ENCODE measurements at places on chromosomes 12 and 14. TPM values are rescaled to one million over a fixed set of nuclear protein-coding genes. Genes with fewer than 3 reads are reported as not detected.

DNA sequence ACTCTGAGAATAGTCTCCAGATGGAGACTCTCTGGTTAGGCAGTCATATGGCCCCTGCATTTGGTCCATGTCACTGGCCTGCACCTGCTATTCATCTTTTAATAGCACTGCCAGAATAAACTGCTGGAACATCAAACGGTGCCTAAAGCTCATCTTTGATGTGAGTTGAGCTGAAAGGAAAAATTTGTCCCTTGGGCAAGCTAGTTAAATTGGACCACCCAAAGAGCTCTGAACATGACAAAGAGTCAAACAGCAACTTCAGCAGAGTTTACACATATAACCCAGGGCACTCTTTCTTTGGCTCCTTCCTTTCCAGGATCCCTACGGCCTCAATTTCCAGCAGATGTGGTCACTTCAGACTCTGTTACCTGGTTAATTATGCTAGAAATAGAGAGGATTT, 269.9 kb downstream of the RPL10L start:
- no peak overlapping the region for H3K27ac ChIP-seq
- H3K4me1 ChIP-seq = no peaks in the 10 kb centered on the region
- no peak overlapping the region for H3K4me3 ChIP-seq
- H3K27me3 ChIP-seq = no peaks in the 10 kb centered on the region

- no peaks in the 10 kb centered on the region for H3K36me3 ChIP-seq
- H3K4me1 ChIP-seq = peaks cover 48% of the 10 kb centered on the region
- peak overlapping the region; percentile 67 for H3K27ac ChIP-seq
These were observed 9.6 kb downstream of the GSG1 start for GRCh38 chr12:13093848-13094220.

Gene NINJ2
- 5.2 TPM for total RNA-seq

Gene RNASE3
- not detected for total RNA-seq

- H3K4me1 ChIP-seq = no peaks in the 10 kb centered on the region
- no peak overlapping the region for H3K27ac ChIP-seq
- no peak for DNase-seq
- no peak overlapping the region for H3K4me3 ChIP-seq
These were observed 240.4 kb downstream of the ASCL1 start for GRCh38 chr12:103197725-103198388.

Gene FAM181A
- total RNA-seq = not detected

DNA sequence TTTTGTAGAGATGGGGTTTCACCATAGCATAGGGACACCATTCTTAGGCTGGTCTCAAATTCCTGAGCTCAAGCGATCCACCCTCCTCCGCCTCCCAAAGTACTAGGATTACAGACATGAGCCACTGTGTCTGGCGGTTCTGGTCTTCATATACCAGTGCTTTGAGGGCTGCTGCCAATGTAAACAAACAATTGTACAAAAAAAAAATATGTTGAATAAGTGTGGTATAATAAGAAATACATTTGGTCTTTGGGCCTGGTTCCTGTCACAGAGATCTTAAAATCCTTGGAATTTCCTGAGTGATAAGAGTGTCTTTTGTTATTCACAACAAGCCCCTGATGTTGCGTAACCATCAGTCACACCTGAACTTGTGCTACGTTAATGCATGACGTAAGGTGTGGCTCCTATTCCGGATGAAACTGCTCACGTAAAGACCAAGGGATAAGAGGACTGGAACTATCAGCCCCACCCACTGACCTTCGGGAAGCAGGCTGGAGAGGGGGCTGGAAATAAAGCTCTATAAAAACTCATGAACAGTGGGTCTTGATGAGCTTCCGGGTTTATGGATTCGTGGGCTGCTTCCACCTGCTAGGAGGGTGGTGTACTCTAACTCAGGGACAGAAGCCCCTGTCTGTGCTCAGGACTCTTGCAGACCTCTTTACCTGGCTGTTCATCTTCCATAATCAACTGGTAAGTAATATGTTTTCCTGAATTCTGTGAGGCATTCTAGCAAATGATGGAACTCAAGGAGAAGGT, 16.5 kb upstream of the RIMKLB start:
- peak; percentile 50 for DNase-seq
- no peak overlapping the region for H3K4me3 ChIP-seq
- H3K36me3 ChIP-seq = no peaks in the 10 kb centered on the region
- peaks cover 18% of the 10 kb centered on the region for H3K4me1 ChIP-seq
- no peaks in the 10 kb centered on the region for H3K27me3 ChIP-seq

- no peaks in the 10 kb centered on the region for H3K36me3 ChIP-seq
- no peak for DNase-seq
- H3K27me3 ChIP-seq = no peaks in the 10 kb centered on the region
- peaks cover 12% of the 10 kb centered on the region for H3K4me1 ChIP-seq
- no peak overlapping the region for H3K4me3 ChIP-seq
- no peak overlapping the region for H3K27ac ChIP-seq
These were observed 76.9 kb upstream of the EEA1 start for GRCh38 chr12:93005928-93006392.

- no peaks in the 10 kb centered on the region for H3K36me3 ChIP-seq
- no peaks in the 10 kb centered on the region for H3K4me1 ChIP-seq
- H3K27me3 ChIP-seq = no peaks in the 10 kb centered on the region
- no peak for DNase-seq
- no peak within 1 kb of the TSS for H3K4me3 ChIP-seq
These were observed at the start of gene TSPAN8 for GRCh38 chr12:71157601-71158233. Gene TSPAN8 (minus strand): TSS chr12:71157999. CDS start chr12:71157678, 321 bp downstream.

Gene CLEC4D
- not detected for total RNA-seq

DNA sequence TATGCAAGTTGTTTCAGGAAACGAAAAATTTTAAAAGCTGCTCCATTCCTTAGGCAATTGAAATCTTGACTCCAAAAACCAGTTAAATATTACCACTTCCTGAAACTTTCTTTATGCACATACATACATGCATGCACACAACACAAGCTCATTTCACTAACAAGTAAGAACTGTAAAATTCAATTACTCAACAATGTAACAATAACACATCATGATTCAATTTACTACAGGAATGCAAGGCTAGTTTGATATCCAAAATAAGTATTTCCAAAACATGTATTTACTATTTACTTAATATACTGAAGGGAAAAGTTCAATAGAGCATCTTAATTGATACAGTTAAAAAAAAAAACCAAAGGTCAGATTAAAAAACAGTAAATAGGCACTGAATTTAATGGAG, 19.6 kb downstream of the NAP1L1 start:
- no peak overlapping the region for H3K4me3 ChIP-seq
- no peaks in the 10 kb centered on the region for H3K4me1 ChIP-seq
- no peaks in the 10 kb centered on the region for H3K27me3 ChIP-seq
- H3K36me3 ChIP-seq = peaks cover 79% of the 10 kb centered on the region

- no peaks in the 10 kb centered on the region for H3K4me1 ChIP-seq
- no peaks in the 10 kb centered on the region for H3K27me3 ChIP-seq
- no peak overlapping the region for H3K27ac ChIP-seq
- no peaks in the 10 kb centered on the region for H3K36me3 ChIP-seq
These were observed 109.6 kb downstream of the RMST start for GRCh38 chr12:97572220-97572619.

GRCh38 chr12:10170216-10170615, 1.7 kb downstream of the OLR1 start:
- H3K27ac ChIP-seq = 0 out of 2 replicates have a peak overlapping the region, but pooled peaks have one; percentile 40
- H3K36me3 ChIP-seq = no peaks in the 10 kb centered on the region
- DNase-seq = peak; percentile 62
- H3K27me3 ChIP-seq = no peaks in the 10 kb centered on the region
- peaks cover 53% of the 10 kb centered on the region for H3K4me1 ChIP-seq
- no peak overlapping the region for H3K4me3 ChIP-seq

- DNase-seq = peak; percentile 42
- H3K27ac ChIP-seq = no peak overlapping the region
- peaks cover 12% of the 10 kb centered on the region for H3K4me1 ChIP-seq
- H3K4me3 ChIP-seq = no peak overlapping the region
These were observed 12.3 kb upstream of the LBHD2 start for GRCh38 chr14:103071544-103072251.

DNA sequence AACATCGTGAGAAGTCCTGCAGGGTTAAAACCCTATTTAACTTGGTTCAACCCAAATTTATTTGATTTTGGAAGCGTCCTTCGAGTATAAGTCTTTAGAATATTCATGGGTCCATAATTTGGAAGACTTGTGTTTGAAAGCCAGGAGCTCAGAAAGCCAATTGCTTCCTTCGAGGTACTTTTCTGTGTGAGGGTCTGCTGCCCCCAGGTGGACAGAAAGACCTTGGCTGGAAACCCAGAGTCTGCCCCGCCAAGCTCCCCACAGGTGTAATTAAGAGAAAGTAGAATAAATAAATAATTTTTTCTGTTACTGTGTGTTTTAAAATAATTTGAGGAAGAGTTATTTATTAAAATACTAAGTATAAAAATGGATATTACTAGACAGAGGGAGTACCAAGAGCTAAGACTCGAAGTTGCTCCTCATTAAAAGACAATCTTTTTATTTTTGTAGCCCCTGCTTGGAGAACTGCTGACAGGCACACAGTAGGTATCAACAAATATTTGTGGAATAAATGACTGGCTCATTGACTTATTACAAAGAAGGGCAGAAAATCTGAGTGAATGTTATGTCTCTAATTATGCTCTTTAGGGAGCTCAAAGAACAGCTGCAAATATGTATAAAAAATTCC, 105.8 kb downstream of the PAH start:
- no peaks in the 10 kb centered on the region for H3K27me3 ChIP-seq
- no peak overlapping the region for H3K27ac ChIP-seq
- no peaks in the 10 kb centered on the region for H3K4me1 ChIP-seq
- no peak overlapping the region for H3K4me3 ChIP-seq

DNA sequence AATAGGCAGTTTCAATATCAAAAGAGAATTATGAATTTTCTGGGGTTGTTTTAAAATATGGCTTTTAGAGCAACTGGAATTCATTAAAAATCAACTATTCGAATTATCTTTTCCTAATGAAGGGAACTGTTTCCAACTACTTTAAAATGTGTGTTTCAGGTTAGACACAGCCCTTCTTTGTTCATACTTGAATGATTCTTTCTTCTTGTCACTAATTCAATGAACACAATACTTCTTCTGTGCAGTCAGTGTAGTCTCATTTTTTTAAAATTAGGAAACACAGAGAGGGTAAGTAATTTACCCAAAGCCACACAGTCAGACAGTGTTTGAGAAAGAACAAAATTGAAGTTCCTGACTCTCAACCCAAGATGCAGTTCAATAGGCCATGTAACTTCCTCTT, 414.0 kb downstream of the CCDC91 start:
- no peaks in the 10 kb centered on the region for H3K36me3 ChIP-seq
- no peaks in the 10 kb centered on the region for H3K4me1 ChIP-seq
- H3K4me3 ChIP-seq = no peak overlapping the region
- H3K27me3 ChIP-seq = no peaks in the 10 kb centered on the region

- no peaks in the 10 kb centered on the region for H3K27me3 ChIP-seq
- peak within 1 kb of the TSS; percentile 86 for H3K27ac ChIP-seq
- peak; percentile 83 for DNase-seq
- H3K4me3 ChIP-seq = peak within 1 kb of the TSS; percentile 75
- H3K36me3 ChIP-seq = 0 out of 2 replicates have a peak, but pooled peaks cover 3% of the 10 kb centered on the region
- peaks cover 12% of the 10 kb centered on the region for H3K4me1 ChIP-seq
These were observed at the start of gene CRIP2 for GRCh38 chr14:105474483-105475268. Gene CRIP2 (plus strand): TSS chr14:105474821. CDS start chr14:105474863, 42 bp downstream.

GRCh38 chr12:64571411-64571810, 38.9 kb upstream of the RASSF3 start:
- H3K36me3 ChIP-seq = no peaks in the 10 kb centered on the region
- no peak for DNase-seq
- H3K27ac ChIP-seq = no peak overlapping the region
- peaks cover 26% of the 10 kb centered on the region for H3K27me3 ChIP-seq
- peaks cover 4% of the 10 kb centered on the region for H3K4me1 ChIP-seq
- no peak overlapping the region for H3K4me3 ChIP-seq

DNA sequence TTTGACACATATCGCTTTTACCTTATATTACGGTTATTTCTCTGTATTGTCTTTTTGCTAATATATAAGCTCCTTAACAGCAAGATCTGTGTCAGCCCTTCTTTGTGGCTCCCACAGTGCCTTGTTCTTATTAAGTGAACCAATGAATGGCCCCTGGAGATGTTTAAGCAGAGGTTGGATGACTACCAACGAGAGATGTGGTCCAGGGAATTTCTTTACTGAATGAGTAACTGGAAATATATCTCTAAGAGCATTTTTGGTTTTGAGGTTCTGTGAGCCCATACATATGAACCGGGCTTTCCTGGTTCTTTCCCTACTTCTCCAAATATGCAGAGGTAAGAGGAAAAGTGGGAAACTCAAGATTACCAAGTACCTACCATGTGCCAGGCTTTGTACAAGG, 23.5 kb downstream of the CALCOCO1 start:
- H3K4me3 ChIP-seq = no peak overlapping the region
- peaks cover 4% of the 10 kb centered on the region for H3K4me1 ChIP-seq

Gene PELI2
- 12.3 TPM for total RNA-seq

DNA sequence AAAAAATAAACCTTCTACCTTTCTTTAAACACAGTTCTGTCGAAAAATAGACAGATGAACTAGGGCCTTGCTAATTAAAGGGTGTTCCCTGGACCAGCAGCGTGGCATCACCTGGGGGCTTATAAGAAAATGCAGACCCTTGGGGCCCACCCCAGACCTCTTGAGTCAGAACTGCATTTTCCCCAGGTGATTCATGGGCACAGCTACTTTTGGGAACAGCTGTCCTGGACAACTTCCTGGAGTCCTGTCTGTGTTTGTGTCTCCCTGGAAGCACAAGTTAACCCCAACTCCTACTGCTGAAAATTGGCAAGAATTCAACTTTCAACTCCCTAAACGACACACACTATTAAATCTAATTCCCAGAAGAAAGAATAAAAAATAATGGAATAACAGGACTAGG, 17.8 kb downstream of the FBLN5 start:
- peaks cover 39% of the 10 kb centered on the region for H3K4me1 ChIP-seq
- peaks cover 15% of the 10 kb centered on the region for H3K36me3 ChIP-seq
- H3K27ac ChIP-seq = peak overlapping the region; percentile 40
- no peak overlapping the region for H3K4me3 ChIP-seq
- no peaks in the 10 kb centered on the region for H3K27me3 ChIP-seq

Gene TFCP2
- total RNA-seq = 9.0 TPM

DNA sequence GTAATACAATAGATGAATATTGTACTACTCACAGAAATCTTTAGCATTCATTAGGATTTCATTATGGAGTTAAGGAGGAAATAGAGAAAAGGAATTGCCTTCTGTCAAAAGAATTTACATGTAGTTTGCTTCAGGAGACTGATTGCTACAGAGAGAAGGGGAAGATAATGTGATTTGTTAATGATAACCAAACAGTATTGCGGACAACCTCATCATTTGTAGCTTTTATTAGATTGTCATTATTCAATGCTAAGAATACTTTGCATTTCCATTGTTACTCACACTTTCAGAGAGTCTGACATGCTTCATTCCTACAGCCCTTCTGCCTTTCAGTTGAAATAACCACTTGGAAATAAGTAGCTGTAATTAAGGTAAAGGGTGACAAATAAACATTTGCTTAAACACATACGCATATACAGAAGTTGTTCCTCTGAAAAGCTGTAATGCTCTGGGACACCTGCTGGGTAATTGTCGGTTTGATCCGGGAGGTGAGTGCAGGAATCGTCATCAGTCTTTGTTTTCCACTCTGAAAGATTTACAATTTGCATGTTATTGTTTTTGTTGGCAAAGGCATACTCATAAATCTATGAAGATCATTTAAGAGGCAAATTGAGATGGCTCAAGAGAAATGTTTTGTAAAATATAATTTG, 600.2 kb downstream of the TRHDE start:
- no peak overlapping the region for H3K4me3 ChIP-seq
- H3K27me3 ChIP-seq = no peaks in the 10 kb centered on the region

All from GM23248 (cell line).